ENCODE measurements at places on chromosomes 4 and X.

- DNase-seq = no peak
These were observed 99.7 kb downstream of the AFF2 start for GRCh38 chrX:148600131-148600530.

GRCh38 chr4:25367004-25367621 lies 9.9 kb upstream of the ANAPC4 start:
- peak; percentile 16 for DNase-seq

GRCh38 chr4:153541456-153542096 lies 75.4 kb downstream of the TMEM131L start:
- DNase-seq = no peak

DNA sequence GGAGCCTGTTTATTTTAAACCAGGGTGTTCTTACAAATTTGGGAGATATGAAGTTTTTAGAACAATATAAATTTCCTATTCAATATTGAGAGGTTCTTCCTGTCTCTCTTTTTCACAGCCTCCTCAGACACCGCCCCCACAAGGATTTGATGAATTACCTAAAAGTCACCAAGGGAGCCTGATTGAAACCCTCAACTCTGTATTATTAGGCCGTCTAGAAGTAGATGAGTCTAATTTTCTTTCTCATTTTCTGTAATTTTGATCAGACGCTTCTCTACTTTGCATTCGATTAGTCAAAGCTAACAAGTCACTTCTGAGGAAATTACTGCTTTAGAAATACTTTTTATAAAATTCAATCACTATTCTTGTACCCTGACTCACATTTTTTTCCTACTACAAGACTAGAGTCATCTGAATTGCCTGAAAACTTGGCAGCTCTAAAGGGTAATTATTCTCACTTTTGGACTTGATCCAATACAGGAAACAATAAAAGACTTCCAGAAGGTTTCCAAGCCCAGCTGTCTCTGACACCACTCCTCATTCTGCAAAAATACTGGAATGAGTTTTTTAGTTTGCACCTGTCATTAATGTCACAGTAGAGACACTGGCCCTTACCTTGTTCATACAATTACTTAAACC lies 111.2 kb downstream of the ELOVL6 start:
- DNase-seq = no peak

GRCh38 chr4:81589262-81589661 lies 117.6 kb upstream of the RASGEF1B start:
- no peak for DNase-seq

DNA sequence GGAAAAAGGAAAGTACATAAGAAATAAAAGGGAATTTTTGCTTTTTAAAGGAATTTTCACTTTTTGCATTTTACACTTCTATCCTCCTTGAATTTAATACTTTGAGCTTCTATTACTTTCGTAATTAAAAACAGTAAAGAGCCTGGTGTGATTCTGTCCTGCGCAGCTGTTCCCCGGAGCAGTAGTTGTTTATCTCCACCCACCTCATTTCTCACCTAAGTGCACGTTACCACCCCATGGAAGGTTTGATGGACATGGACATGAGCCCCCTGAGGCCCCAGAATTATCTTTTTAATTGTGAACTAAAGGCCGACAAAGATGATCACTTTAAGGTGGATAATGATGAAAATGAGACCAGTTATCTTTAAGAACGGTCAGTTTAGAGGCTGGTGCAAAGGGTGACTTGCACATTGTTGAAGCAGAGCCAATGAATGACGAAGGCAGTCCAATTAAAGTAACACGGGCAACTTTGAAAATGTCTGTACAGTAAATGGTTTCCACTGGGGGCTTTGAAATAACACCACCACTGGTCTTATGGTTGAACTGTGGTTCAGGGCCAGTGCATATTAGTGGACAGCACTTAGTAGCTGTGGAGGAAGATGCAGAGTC lies 52.1 kb upstream of the TEX13D start:
- DNase-seq = no peak

DNA sequence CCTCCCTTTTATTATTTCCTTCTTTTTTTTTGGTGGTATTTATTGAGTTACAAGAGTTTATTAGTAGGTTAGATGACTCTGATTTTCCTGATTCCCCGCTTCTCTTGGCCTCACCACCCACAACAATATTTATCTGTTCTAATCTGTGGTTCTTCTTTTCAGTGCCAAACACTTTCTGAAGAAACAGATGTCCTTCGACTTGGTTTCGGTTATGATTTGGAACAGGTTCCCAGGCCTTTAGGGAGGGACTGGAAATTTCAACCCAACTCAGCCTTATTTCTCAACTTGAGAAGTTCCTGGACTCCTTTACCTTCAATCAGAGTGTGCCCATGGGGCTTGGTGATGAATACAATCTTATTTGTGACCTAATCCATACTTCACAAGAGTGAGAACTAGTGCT lies 108.1 kb downstream of the UCHL1 start:
- DNase-seq = no peak

DNA sequence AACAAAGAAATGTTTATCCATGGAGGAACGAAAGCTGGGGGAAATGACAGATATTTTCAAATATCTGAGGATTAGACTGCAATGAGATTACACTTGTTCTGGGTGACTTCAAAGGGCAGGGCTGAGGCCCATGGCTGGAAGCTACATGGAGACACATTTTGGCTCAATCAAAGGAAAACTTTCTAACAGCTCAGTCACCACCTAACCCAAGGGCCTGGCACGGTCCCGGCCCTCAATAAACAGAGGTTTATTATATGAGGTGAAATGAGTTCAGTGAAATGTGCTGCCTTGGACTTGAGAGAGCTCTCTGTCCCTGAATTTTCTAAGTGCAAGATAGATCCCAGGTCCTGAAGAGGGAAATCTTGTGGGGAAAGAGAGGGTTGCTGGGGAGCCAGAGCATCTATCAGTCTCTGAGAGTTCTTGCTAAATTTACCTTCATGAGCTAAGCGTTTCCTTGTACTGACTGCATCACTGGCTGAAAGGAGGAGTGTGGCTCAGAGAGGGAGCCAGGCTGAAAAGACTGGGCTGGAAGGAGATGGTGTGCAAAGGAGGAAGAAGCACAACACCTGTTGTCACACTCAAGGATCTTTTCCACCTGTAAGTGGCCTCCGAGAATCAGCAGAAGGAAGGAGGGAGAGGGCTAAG lies 2.0 kb upstream of the RIPPLY1 start:
- no peak for DNase-seq

- DNase-seq = no peak
These were observed 168.8 kb downstream of the RELL1 start for GRCh38 chr4:37517326-37517725.

GRCh38 chrX:131762802-131763234 lies 218.9 kb downstream of the OR13H1 start:
- no peak for DNase-seq

- DNase-seq = no peak
These were observed 59.0 kb downstream of the ZNF827 start for GRCh38 chr4:145879598-145879997.
